MG63 (cell line): ENCODE measurements at places on chromosomes 7 and 10.

GRCh38 chr7:101186844-101187428 is 6.8 kb upstream of the NAT16 start:
- DNase-seq: no peak

GRCh38 chr10:72257051-72257892 is 16.5 kb upstream of the DDIT4 start:
- no peak for DNase-seq

- DNase-seq: no peak
Observed at GRCh38 chr7:130476297-130477150, 15.4 kb upstream of the MEST start.

DNA sequence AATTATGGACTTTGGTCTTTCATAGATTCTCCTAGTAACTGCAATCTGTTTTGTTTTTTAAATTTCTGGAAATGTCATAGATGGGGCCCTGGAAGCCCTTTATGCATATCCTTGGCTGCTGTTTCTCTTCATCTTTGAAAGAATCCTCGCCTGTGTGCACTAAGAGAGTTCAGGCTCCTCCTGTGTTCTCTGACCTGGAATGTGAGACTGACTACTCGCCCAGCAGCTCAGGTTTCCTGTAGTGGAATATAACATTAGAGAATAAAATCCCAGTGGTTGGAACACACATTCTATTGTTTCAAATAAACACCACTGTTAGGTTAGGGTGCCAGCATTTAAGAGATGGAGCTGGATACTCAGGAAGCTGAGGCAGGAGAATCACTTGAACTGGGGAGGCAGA is 56.3 kb downstream of the WDFY4 start:
- no peak for DNase-seq

DNA sequence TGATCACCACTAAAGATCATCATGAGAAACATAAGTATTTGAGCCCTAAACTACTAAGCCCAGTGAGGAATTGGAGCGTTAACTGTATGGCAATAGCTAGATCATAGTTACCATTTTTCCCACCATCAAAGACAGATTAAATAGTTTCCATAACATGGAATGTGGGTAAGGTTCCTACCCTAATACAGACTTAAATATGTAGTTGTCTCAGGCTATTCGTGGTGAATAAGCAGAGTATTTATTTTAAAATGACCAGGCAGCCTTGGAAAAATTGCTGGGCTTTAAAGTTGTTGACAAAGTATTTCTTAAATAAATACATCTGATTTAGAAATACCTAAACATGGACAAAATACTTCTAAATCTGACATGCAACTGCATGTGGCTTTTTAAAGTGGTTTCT is 106.8 kb downstream of the NT5C2 start:
- DNase-seq: no peak

DNA sequence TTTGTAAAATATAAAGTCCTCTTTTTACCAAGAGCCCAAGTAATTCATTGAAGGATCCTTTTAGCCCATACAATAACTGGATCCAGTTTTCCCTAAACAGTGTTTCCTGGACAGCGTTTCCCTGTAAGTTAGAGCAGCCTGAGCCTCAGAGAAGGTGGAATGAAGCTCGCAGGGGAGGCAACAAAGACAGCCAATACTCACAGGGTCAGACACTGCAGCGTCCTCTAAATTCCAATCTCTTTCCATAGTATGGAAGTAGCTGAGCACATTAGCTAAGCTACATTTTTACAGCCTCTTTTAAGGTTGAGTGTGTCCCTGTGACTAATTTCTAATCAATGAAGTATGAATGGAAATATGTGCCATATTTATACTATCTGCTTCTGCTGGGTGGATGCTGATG is 193.5 kb downstream of the GRM3 start:
- DNase-seq: no peak

- no peak for DNase-seq
Observed at GRCh38 chr7:84813376-84813775, 373.5 kb downstream of the SEMA3D start.

GRCh38 chr10:37734971-37735370 is 122.4 kb downstream of the ZNF248 start:
- DNase-seq: no peak

- no peak for DNase-seq
Observed at GRCh38 chr10:80539421-80540031, 1.8 kb downstream of the SH2D4B start.

- no peak for DNase-seq
Observed at GRCh38 chr7:1663223-1663622, 6.9 kb upstream of the ELFN1 start.

GRCh38 chr10:107619139-107619538 is 454.6 kb upstream of the SORCS1 start:
- DNase-seq: no peak

DNA sequence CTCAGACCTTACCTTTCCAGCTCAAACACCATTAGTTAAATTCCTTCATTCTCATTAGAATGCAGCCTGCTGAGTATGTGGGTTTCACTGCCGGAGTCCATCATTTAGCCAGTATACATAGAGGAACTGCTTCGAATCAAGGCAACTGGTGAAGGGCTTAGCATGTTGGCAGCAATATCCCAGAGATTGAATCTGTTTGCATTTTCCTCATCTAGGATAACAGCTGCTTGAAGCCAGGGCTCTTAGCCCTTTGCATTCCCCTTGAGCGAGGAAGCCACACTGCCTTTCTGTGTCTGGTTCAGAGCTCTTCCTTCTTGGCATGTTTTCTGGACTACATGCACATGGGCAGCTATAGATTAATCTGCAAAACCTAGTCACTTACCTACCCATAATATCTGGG is 14.7 kb downstream of the NODAL start:
- DNase-seq: no peak

GRCh38 chr7:25968205-25968993 is 183.6 kb upstream of the NFE2L3 start:
- no peak for DNase-seq

DNA sequence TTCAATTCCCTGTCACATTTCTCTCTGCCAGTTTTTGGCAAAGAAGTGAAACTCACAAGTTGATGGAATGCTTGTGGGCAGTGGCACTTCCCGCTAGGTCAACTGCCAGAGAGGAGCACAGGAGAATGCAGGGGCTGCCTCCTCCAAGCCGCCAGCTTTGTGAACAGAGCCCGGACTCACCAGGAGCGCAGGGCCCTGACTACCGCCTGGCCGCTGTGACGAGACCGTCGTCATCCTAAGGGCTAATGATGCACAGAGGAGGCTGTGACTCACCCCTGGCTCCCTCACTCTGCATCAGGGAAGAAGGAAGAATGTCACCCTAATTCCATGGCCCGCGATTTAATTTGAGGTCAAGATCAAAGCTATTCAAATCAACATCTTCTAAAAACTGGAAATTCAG is 123.9 kb downstream of the TAX1BP1 start:
- peak; percentile 91 for DNase-seq

GRCh38 chr7:88628363-88629085 is 131.0 kb upstream of the ZNF804B start:
- DNase-seq: no peak

- DNase-seq: no peak
Observed at GRCh38 chr7:138267934-138268333, 191.7 kb downstream of the AKR1D1 start.

GRCh38 chr7:46791188-46791587 is 790.7 kb downstream of the TNS3 start:
- DNase-seq: no peak

- no peak for DNase-seq
Observed at GRCh38 chr10:49327036-49327813, 28.3 kb downstream of the C10orf71 start.

GRCh38 chr7:15326044-15326644 is 235.7 kb downstream of the AGMO start:
- no peak for DNase-seq

DNA sequence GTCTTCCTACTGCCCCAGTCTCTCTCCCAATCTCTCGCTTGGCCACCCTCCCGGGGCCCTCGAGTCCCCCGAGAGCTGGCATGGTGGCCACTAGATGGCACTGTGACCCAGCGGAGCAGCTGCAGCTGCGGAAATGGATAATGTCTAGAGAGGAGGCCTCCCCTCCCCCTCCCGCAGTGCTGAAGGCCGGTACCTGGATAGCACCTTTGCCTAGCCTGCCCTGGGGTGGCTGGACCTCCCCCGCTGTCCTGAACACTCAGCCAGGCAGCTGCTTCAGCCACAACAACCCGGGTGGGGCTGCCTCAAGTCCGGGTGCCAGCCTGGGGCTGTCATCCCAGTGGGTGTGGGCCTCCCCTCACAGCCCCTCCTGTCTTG is 65.2 kb downstream of the GOLGA7B start:
- DNase-seq: peak; percentile 63
